ENCODE measurements at places on chromosomes 12 and 14.

DNA sequence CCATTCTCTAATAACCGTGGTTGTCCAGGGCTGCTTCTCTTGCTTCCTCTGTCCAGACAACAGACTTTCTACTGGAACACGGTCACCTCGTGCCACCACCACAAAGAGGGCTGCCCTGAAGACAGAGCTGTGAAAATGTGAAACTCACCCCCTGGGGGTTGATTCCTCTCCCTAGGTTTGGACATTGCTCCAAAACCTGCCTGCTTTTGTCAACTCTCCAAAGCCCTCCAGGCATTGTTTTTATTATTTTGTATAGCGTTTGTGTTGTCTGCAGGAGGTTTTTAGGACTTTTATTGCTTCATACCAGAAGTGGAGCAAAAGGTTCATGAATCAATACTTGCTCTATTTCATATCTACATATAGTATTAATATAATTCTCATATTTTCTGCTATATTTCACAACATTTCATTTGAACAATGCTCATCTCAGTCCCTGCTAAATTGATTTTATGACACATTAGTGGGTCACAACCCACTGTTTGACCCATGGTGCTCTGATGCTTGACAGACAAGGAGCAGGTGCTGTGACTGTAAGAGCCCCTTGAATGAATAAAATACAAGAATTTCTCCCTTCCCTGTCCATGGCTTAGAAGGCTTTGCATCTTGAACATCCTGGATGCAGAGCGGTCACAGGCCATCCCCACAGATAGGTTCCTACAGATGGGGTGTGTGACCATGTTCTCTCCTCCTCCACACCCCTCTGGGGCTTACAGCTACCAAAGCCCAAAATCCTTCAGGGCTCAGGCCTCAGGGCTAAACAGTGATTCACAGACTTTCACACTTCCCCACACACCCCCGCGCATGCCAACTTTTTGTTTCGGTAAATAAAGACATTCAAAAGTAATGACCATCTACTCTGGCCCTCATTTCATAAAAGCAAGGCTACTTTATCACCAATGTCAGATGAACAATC, 20.6 kb upstream of the EML1 start:
- no peak for DNase-seq

DNA sequence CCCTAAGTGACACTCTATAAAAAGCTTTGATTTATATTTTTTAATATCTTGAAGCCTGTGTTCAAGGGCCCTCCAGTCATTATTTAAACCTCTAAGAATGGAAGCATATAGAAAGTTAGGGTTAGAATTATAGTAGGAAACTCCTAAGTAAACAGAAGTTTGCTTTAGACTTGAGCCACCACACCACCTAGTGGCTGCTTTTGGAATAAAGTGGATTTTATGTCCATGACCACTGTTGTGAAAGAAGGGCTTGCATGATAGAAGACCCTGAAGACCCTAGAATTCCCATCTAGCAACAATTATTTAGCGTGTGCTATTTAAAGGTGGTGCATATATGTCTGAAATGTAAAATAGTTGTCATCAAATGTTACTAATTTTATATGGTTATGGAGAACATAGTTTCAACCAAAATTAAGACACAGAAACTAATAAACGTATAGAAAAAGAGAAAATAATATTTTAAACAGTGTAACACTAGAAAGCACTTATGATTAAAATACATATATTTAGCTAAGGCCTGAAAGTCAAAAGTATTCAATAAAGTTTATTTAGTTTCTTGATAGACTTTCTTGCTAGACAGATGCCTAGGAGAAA, 21.3 kb downstream of the LRRIQ1 start:
- DNase-seq = peak; percentile 54

DNA sequence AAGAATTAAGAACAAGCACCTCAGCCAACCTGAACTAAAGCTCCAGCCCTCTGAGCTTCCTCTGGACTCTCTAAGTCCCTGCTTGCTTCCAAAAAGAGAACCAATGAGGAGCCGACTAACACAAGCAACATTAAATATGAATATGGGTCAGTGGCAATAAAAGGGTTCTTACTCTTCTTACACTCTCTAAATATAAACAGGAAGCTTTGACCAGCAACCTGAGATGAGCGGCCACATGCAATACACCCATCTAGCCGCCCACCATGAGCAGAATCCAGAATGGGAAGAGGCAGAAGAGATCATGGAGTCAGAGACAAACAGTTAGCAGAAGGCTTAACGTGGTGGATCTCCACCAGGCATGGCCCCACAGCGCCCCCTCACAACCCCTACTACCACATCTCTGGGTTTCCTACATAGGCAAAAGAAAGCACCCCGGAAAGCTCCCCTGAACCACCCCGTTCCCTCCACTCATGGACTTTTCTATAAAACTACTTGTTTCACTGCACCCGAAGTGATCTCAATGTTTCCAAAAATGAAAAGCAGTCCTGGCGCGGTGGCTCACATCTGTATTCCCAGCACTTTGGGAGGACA, 59.4 kb downstream of the TTC7B start:
- no peak for DNase-seq

- no peak for DNase-seq
Measured at GRCh38 chr12:113575386-113575785, 103.7 kb upstream of the LHX5 start.

GRCh38 chr14:35861204-35861868, 35.2 kb downstream of the BRMS1L start:
- DNase-seq = no peak

DNA sequence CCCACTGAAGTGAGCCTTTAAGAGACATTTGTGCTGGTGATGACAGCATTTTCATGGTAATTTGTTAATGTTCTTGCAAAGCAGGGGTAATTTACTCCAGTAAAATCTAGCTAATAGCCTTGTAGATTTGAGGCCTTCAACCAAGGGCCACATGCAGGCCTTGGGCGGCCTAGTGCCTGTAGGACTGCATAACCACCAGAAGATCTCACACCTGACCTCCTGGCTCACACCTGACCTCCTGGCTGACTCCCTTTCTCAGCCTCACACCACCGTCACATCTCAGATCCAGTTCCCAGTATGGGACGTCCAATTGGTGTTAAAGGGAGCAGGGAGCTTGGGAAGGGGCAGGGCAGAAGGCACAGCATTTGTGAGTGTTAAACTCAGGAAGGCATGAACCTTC, 26.9 kb downstream of the C12orf42 start:
- no peak for DNase-seq

GRCh38 chr14:63249092-63249491, 44.8 kb downstream of the RHOJ start:
- DNase-seq = no peak

GRCh38 chr12:58249610-58250009, 308.2 kb downstream of the ATP23 start:
- DNase-seq = no peak

GRCh38 chr12:132276066-132276826, 53.1 kb downstream of the GALNT9 start:
- no peak for DNase-seq

DNA sequence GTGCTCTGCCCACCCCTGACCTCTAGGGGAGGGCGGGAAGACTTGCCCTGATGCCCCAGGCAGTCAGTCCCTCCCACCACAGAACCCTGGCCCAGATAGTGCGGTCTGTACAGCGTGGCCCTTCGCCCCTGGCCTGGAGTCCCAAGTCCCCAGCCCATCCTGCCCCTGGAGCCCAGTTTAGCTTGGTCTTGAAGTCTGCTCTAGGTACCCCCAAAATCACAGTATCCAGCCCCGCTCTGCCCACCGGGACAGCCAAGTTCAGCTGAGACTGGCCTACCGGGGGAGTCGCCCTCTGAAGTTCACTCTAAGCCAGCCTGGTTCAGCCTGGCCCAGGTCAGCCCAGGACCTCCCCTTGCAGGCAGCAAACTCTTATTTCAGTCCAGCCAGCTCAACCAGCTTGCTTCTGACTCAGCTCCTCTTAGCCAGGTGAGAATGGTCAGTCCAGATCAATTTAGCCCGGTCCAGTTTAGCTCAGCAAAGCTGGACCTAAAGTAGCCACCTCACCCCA, 75.9 kb downstream of the TMEM121 start:
- no peak for DNase-seq

DNA sequence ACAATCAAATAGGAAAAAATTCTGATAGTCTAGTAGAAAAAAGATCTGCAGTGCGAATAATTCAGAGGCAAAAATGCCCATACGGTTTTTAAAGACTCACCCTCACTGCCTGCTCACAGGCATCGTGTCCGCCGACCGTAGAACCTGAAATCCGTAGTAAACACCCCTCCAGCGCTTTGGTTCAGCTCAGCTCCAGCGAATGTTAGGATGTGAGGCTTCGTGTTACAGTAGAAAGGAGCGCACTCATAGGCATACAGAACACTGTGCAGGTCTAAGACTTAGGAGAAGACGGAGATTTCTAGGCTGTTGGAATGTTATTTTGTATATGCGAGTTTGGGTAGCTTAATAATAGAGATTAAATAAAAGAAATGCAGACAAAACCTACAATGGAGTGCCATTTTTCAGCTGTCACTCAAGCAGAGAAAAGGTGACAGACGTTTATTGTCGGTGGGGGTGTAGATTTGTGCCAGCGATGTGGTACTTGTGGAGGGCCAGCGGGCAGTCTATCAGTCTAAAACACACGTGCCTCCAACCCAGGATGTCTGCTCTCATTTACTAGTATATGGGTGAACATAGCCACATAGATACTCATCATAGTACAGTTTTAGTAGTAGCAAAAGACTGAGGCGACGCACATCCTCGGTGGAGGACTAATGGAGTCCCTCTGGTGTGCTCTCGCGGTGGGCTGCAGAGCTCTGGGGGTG, 25.7 kb downstream of the SFSWAP start:
- DNase-seq = peak; percentile 10
